LHCN-M2 (cell line): ENCODE measurements at places on chromosomes 3 and 15.
A peak's percentile ranks its signal among the peaks of the same experiment; 100 is the strongest.

- DNase-seq, result no peak
Measured at GRCh38 chr3:143387425-143387824, 267.9 kb downstream of the CHST2 start.

DNA sequence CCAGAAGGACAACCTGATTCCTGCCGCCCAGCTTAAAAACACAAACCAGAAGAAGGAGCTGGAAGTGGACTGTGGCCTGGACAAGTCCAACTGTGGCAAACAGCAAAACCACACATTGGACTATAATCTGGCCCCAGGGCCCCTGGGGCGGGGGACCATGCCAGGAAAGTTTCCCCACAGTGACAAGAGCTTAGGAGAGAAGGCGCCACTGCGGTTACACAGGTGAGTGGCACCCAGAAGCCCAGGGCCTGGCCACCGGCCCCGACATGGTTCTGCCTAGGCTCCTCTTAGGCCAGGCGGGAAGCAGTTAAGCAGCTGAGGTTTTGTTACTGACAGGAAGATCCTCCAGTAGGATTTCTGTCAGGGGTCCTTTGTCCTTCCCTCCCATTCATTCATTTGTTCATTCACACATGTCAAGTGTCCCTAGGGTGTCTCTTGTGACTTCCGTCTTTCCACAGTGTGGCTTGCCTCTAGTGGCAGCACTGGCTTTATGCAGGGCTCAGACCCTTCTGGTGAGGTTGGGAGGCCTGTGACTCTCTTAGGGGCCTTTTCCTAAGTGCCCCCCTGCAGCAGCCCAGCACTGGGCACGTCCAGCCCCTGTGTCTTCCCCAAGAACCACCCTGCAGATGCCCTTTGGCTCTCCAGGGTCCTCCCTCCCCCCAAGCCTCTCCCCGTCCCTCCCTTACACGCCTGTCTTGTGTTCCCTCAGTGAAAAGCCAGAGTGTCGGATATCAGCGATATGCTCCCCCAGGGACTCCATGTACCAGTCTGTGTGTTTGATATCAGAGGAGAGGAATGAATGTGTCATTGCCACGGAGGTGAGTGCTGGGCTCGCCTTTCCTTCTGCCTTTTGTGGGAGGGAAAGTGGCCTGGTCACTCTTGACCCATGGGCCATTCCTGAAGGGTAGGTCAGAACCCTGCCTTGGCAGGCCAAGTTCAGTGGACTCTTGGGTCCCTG lies 7.8 kb downstream of the DLL4 start:
- peak; percentile 87 for DNase-seq

GRCh38 chr3:87696124-87697013 lies 362.4 kb downstream of the CGGBP1 start:
- DNase-seq, result peak; percentile 20

GRCh38 chr3:46668591-46668990 lies 24.9 kb downstream of the ALS2CL start:
- no peak for DNase-seq

DNA sequence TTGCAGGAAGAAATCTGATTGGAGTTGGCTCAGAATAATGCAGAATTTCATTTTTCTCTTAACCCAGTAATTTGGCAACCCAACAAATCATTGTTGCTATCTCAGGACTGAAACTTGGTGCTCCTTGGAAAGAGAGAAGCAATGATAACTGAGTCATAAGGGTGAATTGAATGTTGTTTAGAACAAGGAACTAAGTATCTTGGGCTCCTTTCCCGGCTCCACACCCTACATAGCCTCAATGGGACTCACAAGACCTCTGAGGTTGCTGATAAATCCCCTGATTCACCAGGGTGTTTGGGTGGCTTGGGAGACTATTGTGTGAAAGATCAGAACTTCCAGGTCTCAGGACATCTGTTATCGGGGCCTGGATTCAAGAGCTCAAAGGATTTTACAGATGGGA lies 7.8 kb upstream of the RAB8B start:
- no peak for DNase-seq

DNA sequence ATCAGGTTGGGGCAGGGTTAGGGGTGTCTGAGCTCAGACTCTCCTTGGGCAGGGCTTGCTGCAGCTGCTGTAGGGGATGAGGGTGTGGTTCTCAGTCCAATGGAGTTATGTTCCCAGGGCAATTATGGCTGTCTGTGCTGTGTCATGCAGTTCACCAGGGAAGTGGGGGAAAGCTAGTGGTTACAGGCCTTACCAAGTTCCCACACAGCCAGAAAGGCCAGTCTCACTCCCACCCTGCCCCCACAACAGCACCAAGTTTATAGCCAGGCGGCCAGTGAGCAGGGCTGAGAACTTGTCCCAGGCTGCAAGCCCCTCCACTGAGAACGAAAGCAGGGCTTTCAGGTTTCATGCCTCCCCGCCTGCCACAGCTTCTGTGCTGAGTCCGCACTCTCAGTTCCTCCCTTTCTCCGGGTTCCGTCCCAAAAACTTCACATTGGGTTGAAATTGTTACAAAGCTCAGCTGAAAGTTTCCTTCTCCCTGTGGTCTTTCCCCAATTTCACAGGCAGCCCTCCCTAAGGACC lies 19.6 kb upstream of the CPOX start:
- no peak for DNase-seq

GRCh38 chr3:30146978-30147377 lies 459.4 kb upstream of the TGFBR2 start:
- no peak for DNase-seq

DNA sequence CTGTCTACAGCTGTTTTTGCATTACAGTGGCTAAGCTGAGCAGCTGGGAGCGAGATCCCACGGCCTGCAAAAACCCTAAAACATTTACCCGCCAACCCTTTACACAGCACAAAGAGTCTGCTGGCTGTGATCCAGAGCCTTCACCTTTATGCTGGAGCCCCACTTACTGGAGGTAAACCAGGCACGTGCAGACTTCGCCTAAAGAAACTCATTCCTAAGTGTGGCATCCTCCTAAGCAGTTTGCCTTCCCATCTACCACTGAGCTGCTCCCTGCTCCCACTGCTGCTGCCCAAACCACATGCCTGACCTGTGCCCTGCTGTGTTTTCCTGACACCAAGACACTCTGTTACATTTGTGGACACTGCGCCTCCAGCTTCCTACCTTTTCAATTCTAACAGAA lies 53.0 kb downstream of the CHSY1 start:
- DNase-seq, result peak; percentile 57

- no peak for DNase-seq
Measured at GRCh38 chr3:71244826-71245488, 338.6 kb downstream of the FOXP1 start.
